Hematopoietic multipotent progenitor cell treated with erythropoietin and hydrocortisone succinate and interleukin-3 and kit ligand, for 4 days (in vitro differentiated cells): ENCODE measurements at places on chromosomes 5 and 9.

GRCh38 chr9:131959056-131959455, 120.6 kb downstream of the MED27 start:
- no peak for DNase-seq

GRCh38 chr9:75451045-75451444, 362.7 kb downstream of the OSTF1 start:
- no peak for DNase-seq

- DNase-seq: no peak
Measured at GRCh38 chr5:159057996-159058395, 41.7 kb downstream of the EBF1 start.

DNA sequence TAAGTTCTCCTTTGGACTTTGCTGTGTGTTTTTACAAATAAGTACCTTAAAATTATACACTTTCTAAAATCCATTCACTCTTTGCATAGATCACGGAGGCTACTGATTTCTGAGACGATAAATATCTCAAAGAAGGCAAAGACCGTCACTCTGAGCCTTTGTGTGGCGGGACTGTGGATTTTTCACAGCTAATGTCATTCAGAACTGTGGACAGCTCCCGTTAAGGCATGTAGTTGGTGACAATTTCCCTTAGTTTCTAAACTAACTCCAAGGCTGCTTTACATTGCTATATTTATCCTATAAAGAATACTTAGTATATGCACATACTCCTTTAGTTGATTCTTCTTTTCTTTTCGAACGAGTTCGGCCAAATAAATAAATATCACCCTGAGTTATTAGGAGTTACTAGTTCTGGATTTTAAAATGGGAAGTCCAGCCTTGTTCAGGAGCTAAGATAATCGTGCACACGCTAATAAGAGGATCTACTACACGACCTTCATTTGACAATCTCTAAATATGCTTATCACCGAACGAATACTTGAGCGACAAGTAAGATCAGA, 1.8 kb downstream of the HCN1 start:
- peak; percentile 23 for DNase-seq

GRCh38 chr5:11692636-11693035, 211.6 kb downstream of the CTNND2 start:
- no peak for DNase-seq

- no peak for DNase-seq
Measured at GRCh38 chr9:123697686-123698085, 232.2 kb downstream of the DENND1A start.
